A172 (cell line): ENCODE measurements at places on chromosomes 16 and 17. TPM values are rescaled to one million over a fixed set of nuclear protein-coding genes. Genes with fewer than 3 reads are reported as not detected.

GRCh38 chr16:63568164-63568563 lies 1531.9 kb upstream of the CDH8 start:
- DNase-seq, result no peak

DNA sequence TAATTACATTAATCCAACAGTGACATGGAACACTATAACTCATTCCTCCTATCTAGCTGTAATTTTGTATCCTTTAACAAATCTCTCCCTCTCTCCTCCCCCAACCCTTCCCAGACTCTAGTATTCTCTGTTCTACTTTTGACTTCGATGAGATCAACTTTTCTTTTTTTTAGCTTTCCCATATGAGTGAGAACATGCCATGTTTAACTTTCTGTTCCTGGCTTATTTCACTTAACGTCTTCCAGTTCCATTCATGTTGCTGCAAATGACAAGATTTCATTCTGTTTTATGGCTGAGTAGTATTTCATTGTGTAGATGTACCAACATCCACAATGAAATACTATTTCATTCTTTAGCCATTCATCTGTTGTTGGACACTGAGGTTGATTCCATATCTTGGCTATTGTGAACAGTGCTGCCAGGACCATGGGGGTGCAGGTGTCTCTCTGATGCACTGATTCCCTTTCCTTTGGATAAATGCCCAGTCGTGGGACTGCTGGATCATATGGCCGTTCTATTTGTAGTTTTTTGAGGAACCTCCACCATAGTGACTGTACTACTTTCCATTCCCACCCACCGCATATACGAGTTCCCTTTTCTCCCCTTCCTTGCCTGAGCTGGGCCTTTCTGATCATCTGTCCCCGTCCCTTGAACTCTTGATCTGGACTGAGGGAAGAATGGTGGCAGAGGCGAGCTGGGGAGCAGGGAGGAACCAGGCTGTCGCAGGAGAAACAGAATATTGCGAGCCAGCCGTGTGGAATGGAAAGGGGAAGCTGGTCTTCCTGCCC lies 7.7 kb upstream of the CEP295NL start:
- no peak for DNase-seq

DNA sequence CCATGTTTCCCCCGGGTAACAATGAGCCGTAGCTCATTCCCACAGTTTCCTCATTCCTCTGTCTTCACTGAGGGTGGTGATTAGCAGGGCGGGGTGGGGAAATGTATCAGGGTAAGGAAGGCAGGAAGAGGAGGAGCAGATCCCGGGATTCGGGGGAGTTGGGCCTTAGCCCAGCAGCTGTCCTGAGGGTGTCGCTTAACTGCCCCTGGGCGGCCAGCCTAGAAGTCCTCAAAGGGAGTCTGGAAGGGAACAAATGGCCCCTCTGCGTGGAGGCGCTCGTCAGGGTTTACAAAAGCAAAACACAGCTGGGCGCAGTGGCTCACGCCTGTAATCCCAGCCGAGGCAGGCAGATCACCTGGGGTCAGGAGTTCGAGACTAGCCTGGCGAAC lies 14.3 kb downstream of the MLYCD start:
- DNase-seq, result peak; percentile 28

The KRT39 gene
- not detected in 2 replicates for total RNA-seq

The RNF157 gene
- 7.0 and 8.3 TPM in 2 replicates for total RNA-seq

The CTRB2 gene
- not detected in 2 replicates for total RNA-seq

The KRT33A gene
- not detected in 2 replicates for total RNA-seq
